Activated T-cell treated with anti-CD3 and anti-CD28 coated beads, Interleukin-2, amount 50 U/mL, for 4 hours (primary cell): ENCODE measurements at places on chromosomes 6 and 20.

DNA sequence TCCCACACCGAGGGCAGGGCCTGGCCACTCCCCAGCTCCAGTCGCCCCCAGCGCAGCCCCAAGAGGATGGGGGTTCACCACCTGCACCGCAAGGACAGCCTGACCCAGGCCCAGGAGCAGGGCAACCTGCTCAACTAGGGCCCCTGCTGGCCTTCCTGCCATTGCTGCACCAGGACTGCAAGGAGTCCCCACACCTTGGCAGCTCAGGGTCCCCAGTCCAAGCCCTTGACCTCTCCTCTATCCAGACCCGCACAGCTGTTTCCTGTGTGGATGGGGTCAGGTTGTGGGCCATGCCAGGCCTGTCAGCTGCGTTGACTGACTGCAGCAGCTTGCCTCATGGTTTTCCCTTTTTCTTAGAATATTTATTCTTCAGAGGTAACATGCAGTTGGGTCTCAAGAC, 4.4 kb downstream of the LRRC73 start:
- DNase-seq, result no peak

GRCh38 chr20:44326391-44327159, 10.3 kb upstream of the R3HDML start:
- peak; percentile 39 for DNase-seq

GRCh38 chr6:134341999-134342567, 24.2 kb upstream of the SGK1 start:
- DNase-seq, result no peak

DNA sequence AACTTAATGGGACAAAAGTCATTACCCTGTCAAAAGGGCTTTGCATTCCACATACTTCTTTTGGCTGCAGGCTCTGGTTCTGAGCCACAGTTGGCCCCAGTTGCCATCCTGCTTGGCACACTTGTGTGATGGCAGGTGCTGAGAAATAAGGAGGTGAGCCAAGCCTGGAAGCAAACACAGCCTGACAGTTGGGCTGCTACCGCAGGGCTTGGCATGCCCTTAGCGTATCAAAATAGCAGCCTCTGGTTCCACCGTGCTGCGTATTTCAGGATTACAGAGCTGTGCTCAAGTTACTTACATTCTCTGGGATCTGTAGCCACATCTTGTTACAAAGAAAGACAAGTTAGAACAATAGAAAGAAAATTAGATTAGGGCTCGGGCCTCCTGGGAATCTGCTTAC, 11.1 kb downstream of the MTHFD1L start:
- no peak for DNase-seq

DNA sequence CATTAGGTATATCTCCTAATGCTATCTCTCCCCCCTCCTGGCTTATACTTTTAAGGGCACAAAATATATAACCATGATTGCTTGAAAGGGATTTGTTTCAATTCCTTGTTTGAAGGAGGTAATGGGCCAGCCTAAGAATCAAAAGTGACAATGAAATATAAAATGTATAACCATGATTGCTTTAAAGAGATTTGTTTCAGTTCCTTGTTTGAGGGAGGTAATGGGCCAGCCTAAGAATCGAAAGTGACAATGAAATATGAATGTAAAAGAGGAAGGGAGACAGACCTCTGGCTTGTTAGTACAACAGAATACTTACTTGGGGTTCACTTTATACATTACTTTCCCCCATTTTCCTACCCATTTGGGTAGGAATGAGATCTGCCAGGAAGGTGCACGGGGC, 55.5 kb downstream of the FOXC1 start:
- DNase-seq, result no peak

- no peak for DNase-seq
Measured at GRCh38 chr20:6492271-6493055, 275.0 kb upstream of the BMP2 start.

DNA sequence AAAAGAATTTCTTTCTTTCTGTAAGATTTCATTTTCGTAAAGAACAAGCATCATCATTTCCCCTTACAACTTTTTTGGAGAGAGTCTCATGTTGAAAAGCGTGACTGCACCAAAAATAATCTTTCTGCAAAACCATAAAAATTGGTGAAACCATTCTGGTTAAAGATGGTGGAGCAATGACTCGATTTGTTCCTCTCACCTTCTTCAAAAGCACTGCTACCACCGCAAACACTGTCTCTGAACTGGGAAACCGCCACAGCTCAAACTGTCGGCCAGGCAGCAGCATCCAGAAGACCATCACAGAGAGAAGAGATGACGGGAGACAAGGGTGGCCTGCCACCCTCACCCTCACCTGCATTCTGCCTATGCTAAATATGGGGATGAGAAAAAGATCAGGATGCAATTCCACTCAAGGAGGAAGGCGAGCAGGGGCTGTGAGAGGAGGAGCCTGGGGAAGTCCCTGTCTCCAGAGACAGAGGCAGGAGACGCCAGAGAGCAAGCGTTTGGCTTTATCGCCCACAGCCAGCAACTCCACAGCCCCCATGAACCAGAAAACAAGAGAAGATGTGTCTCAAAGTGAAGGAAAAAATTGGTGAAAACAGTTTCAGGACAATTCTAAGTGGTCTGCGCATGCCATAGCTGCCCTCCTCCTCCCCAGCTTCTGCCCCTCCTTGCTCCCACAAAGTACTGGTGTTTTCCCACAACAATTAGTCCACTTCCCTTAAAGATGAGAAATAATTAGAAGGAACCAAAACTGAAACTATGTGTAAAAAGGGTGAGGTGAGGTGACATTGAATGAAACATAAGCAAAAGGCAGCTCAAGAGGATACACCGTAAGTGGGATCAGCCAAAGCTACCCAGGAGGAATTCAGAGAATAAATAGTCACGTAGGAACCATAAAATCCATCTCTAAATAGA, 255.5 kb downstream of the KIF16B start:
- no peak for DNase-seq

DNA sequence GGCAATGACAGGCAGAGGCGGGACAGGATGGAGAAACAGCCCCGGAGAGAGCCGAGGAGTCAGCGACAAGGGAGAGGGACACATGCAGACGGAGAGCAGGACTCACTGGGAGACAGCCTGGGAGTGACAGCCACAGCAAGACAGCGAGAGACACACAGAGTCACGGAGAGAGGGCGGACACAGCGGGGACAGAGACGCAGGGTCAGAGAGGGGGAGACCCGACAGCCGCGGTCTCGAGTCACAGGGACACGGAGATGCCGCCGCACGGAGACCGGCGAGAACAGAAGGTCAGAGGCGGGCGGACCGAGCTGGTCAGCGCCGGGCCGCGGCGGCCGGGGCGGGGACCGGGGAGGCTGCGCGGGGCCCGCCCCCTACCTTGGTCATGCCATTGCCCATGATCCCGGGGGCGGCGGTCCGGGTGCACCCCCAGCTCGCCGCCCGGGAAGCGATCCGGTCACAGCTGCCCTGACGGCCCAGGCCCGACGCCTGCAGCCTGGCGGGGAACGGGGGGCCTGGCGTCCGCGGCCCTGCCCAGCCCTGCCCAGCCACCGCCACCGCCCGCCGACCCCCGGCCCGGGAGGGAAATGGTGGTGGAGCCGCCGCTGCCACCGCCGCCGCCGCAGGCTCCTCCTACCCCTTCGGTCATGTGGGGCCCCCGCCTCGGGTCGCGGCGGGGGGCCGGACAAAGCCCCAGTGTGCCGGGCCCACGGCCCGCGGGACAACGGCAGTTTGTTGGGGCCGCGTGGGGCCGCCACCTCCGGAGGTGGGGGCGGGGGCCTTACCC, at the start of the genes DUSP15 and TTLL9:
Gene DUSP15 (minus strand): TSS at position 586 of the 784 bp plus-strand sequence. CDS start 190 bp downstream, at position 396.
Gene TTLL9 (plus strand): TSS at position 693 of the 784 bp plus-strand sequence. CDS start 493 bp downstream, outside the sequence.
- DNase-seq, result no peak

DNA sequence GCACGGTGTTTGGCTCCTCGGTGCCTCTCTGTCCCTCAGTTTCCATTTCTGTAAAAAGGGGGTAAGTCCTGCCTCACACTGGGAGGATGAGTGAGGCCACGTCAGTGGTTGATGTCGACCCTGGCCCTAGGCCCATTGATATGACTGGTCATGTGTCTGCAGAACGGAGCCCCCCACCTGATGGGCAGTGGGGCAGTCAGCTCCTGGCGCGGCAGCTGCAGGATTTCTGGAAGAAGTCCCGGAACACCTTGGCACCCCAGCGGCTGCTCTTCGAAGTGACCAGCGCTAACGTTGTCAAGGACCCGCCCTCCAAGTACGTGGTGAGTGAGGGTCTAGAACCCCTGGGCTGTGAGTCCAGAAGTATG, 1.2 kb downstream of the SNX21 start:
- DNase-seq, result no peak

DNA sequence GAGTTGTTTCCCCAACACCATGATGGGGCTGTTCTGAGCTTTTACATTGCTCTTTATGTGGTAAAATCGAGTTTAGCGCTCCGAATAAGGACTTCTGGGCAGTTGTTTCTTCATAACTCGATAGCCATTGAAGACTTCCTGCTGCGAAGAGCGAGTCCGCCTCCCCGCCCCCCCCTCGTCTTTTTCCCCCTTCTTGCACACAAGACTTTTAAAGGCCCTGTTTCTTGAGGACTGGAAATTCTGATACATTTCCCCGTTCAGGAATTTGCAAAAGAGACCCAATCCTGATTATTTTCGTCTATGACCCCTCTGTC, 1.5 kb upstream of the CITED2 start:
- no peak for DNase-seq

DNA sequence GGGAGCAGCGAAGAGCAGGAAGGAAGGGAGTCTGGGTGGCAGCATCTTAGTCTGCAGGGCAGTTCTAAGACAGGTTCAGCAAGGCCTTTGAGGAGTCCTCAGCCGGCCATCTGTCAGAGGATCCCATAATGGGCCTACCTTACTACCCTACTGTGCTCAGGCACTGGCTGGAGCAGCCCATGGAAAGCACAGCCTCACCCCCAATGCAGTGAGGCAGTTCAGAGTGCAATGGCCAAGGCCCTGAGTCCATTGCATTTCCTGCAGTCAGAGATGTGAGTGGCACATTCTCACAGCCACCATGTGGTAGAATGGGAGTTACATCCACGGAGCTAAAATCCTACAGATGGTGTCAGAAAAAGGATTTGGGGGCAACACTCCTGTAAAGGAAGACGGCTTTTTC, 19.4 kb upstream of the OVOL2 start:
- no peak for DNase-seq

GRCh38 chr6:149862922-149863697, 1.0 kb downstream of the LRP11 start:
- peak; percentile 10 for DNase-seq
